NCI-H1092 treated with DMSO at 0.1 percent for 48 hours (cell line): ENCODE measurements at places on chromosomes 2 and 18.
A peak's percentile ranks its signal among the peaks of the same experiment; 100 is the strongest.

- DNase-seq: no peak
These were observed 30.7 kb downstream of the INPP5D start for GRCh38 chr2:233090879-233091278.

DNA sequence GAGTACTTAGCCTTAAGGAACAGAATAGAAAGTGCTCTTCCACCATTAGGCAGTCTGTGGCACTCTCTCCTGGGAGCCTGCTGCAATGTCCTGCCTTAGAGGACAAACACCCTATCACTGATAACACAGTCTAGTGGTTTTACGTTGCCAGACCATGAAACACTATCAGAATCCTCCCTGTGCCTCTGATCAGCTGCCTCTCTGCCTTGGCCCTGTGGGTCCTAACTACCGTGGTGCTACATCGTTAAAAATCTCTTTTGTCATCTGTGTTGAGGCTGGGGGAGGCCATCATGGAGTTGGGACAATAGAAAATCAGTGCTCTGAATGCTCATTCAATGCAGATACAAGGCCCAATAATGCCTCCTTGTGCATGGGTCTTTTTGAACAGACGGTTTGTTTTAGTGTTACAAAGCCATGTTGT lies 11.9 kb upstream of the APCDD1 start:
- DNase-seq: no peak

- DNase-seq: no peak
These were observed 413.5 kb downstream of the ZNF516 start for GRCh38 chr18:76081536-76081935.

GRCh38 chr2:173983391-173983871 lies 18.3 kb upstream of the SP3 start:
- no peak for DNase-seq

GRCh38 chr2:117961201-117961600 lies 52.7 kb downstream of the CCDC93 start:
- DNase-seq: no peak

GRCh38 chr2:170974304-170974993 lies 45.4 kb downstream of the GORASP2 start:
- DNase-seq: no peak

GRCh38 chr18:50207722-50208121 lies 12.8 kb upstream of the MYO5B start:
- no peak for DNase-seq

DNA sequence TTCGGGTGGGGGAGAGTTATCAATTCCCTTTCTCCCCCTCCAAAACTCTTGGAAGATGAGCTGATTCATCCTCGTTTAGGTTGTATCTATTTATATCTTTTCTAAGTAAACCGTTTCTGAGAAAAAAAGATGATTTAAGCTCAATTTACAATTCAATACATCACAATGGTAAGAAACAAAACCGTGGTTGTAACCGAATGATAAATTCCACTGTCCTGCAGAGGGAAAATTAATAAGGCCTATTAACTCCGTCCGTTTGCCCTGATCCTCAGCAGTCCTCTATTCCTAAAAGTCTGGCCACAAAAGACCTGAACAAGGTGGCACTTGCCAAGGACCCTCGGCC lies 286.2 kb downstream of the TCF4 start:
- DNase-seq: no peak

GRCh38 chr2:148124271-148124670 lies 103.4 kb downstream of the MBD5 start:
- DNase-seq: no peak

DNA sequence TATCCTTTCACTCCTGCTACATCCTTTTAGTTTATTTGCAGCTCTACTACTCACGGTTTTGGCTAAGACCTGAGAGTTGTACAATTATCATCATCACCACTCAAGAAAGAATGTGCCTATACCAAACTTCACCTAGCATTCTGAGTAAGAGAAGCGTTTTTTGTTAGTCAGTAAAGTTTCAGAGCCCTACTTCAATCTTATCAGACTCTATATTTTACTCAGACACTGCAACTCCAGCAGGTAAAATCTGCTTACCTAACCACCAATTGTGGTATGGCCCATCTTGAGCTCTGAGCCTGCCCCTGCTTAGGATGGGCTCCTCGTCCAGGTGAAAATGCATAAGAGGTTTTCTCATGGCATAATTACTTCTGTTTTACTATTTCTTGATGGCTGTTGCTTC lies 37.1 kb downstream of the ICOS start:
- no peak for DNase-seq

DNA sequence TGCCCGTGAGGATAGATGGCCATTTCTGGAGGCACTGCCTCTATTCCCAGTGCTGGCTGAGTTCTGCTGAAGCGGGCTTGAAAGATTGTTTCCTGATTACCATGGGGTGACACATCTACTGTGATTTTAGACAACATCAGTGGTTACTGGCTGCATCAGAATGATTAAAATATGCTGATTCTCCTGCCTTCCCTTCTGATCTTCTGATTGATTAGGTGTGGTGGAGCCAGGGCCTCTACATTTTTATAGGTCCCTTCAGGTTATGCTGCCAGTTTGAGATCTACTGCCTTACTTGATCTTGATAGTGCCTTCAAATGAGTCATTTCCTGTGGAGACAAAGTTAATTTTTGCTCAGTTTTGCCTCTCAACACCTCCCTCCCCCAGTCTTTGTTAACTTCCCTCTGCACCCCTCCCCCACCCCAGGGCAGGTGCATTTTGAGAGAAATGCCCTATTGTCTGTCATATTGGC lies 31.6 kb upstream of the SNORC start:
- no peak for DNase-seq

DNA sequence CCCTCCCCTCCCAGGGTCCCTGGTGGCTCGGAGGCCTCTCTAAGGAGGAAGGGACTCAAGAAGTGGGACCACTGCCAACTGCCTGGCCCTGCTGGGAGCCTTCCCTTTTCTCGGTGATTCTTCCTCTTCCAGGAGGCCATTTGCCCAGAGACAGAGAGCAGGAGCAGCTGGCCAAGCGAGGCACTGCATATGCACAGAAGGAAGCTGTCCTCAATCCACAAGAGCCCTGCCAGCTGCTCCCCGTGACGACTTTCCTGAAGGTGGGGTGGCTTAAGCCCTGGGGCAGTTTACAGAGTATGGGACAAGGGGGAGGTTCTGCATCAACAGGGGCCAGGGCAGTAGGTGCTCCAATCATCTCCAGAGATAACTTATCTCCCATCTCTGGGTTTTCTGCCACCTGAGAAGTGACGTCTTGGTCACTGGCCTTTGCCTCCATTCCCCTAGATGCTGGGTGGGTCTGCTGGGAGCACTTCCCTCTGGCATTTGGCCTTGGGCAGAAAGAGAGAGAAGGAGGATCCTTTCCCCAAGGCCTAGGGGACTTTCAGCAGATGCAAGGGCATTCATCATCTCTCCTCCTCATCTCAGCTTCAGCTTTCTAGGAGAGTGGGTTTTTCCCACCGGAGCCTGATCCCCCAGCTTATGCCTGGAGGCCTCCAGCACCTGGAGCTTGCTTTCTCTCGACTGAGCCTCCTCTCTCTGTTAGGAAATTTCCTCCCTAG lies 28.5 kb downstream of the CIB4 start:
- peak; percentile 6 for DNase-seq

GRCh38 chr2:3602553-3603339 lies 7.8 kb downstream of the COLEC11 start:
- DNase-seq: no peak

DNA sequence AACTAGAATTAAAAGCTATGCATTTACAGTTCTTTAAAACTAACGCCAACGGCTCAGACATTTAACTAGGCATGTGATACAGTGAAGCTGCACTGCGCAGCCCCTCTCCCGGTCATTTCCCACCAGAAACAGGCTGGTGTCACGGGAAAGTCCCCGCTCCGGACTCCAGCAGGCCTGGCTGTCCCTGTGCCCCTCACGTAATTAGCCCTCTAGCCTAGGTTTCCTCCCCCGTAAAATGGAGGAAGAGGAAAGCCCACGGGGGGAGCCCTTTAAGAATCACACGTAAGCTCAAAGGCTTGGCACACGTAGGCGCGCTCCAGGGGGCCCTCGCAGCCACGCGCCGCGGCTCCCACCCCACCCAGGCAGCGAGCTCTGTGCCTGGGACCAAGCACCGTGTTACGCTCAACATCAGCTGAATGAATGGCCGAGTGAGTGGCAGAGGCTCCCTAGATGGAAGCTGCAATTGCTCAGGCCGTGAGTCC lies 48.0 kb downstream of the KCNIP3 start:
- no peak for DNase-seq

DNA sequence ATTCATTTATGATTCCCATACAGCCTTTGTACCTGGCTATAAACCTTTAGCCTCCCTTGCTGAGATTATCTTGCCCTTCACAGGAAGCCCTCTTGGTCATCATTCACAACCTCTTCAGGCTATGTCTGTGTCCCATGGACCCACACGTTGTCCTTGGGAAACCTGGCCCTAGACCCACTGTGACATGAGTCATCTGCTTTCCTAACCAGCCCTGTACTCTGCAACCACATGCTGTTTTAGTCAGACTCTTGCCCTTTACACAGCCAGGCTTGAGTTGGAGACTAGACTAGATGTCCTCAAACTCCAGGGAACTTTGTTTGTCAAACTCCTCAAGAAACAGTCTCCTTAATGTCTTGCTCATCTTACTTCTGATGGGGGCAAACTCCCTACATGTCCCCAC lies 229.3 kb upstream of the ZSWIM2 start:
- DNase-seq: no peak

GRCh38 chr2:174024524-174025270 lies 59.5 kb upstream of the SP3 start:
- DNase-seq: no peak

- DNase-seq: peak; percentile 6
These were observed 171.0 kb downstream of the SRBD1 start for GRCh38 chr2:45439788-45440773.

- DNase-seq: no peak
These were observed 167.2 kb downstream of the TCF4 start for GRCh38 chr18:55420665-55421307.

DNA sequence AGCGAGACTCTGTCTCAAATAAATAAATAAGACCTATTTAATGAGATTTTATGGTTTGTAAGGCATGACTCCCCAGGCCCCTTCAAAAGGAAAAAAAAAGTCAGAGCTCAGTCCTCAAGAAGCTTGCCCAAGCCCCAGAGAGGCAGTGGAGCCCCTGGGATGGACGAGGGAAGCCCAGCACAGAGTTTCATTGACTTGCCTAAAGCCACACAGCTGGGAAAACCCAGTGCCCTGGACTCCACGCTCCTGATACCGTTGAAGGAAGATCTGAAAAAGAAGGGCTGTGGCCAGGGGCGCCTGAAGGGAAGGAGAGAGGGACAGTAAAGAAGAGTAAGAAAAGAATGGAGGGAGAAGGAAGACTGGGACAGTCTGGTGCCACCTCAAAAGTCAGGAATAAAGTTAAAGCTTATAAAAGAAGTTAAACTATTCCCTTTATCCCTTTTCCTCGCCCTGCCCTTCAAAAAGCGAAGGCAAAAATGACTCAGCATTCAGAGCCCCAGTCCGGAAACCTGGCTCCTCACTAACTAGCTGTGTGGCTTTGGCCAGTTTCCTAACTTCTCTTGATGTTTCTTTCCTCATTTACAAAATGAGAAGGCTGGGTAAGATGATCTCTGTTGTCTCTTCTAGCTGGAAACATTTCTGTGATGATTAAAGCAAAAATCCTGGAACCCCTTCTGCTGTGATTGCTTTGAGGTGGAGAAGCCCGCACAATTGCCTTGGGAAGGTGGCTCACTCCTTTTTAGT lies 46.7 kb downstream of the LYPD1 start:
- no peak for DNase-seq

- DNase-seq: no peak
These were observed 1108.3 kb upstream of the KLHL29 start for GRCh38 chr2:22276696-22277095.

DNA sequence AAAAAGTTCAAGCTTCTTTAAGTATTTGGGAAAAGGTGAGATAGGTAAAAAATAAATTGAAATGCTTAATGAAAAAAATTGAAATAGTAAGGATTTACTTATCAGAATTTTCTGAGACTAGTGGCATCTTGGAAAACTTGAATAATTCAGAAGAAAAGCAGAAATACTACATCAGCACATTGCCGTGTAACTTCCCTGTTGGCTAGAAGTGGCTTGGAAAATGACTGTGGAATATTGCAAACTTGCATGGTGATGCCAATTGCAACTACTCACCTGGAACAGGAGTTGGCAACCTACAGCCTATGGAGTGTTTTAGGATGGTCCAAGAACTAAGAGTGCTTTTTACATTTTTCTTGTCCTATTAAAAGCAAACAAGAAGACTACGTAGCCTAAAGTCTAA lies 603.5 kb upstream of the VRK2 start:
- DNase-seq: no peak

DNA sequence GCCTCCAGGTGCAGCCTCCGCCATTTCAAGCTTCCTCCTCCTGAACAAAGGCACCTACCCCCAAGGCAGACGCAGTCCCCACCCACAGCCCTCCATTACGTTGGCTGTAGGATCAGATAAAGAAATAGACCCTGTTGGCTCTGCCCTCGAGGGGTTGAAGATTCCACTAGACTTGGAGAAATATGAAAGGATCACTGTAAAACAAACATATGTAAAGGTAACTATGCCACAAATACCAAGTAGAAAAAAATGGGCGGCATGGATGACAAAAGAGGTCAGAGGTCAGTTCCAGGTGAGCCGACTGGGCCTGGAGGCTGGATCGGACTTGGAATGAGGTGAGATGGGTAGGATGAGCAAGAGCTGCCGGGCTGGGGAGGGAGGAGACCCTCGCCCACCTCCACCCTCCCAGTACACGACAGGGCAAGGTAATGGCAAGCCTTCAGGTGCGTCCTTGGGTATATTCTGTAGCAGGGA lies 84.8 kb upstream of the POMC start:
- no peak for DNase-seq

- no peak for DNase-seq
These were observed 190.0 kb downstream of the EN1 start for GRCh38 chr2:118657466-118657865.

DNA sequence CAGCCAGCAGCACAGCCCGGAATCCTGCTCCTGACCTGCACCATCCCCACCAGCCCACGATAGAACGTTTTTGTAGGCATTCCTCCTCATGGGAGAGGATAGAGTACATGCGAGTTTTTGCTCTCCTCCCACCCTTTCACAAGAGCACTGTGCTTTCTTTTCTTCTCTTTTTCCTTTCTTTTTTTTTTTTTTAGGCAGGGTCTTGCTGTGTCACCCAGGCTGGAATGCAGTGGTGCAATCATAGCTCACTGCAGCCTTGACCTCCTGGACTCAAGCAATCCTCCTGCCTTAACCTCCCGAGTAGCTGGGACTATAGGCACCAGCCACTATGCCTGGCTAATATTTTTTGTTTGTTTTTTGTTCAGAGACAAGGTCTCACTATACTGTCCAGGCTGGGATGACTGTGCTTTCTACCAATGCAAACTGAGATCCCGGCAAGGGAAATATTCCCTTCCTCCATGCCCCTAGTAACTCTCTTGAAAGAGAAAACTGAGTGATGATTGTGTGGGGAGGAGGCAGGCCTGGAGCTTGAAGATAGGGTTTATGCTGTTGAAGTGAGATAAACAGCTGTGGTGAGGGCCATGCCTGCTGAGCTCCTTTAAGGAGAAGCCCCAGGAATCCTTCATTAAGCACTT lies 82.6 kb upstream of the TXNDC2 start:
- no peak for DNase-seq

DNA sequence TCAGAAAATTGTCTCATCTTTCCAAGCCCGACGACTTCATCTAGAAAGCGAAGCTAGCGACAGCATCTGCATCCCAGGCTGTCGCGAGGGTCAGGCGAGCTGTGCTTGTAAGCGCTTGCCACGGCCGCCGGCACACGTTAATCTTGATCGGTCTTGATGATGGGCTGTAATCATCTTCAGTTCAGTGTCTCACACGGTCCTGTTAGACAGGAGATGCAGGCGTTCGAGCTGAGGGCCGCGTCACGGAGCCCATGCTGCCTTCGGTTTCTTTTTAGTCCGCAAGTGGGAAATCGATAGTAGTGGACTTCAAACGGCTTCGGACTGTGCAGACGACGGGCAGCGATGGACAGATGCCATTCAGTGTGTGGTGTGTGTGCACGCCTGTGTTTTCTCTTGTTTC lies 43.6 kb downstream of the ADI1 start:
- DNase-seq: no peak
